ENCODE measurements at places on chromosomes 16 and 17.

GRCh38 chr16:73171901-73172240 lies 123.9 kb upstream of the ZFHX3 start:
- DNase-seq = no peak

DNA sequence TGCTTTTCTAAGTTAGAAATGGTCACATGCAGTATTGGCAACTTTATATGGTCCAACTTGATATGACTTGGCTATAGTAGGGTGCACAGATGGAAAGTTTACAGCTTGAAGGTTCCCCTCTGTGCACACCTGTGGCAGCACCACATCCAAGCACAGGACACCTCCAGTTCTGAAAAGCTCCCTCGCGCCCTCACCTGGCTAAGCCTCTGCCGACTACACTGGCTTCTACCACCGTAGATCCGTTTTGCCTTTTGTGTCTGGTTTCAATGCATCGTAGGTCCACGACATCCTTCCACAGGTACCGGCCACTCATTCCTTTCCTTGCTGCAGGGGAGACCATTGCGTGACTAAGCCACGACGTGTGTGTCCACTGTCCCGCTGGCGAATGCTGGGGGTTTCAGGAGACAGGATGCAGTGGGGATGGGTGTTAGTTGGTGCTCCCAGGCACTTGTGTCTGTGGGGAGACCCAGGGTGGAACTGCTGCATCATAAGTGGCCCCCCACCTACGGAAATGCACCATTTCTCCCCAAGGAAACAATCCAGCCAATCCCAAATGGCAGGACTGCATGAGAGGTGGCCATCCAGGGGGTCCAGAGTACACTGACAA lies 4.9 kb upstream of the RASD1 start:
- no peak for DNase-seq

GRCh38 chr17:39231091-39231561 lies 5.4 kb upstream of the STAC2 start:
- DNase-seq = no peak

DNA sequence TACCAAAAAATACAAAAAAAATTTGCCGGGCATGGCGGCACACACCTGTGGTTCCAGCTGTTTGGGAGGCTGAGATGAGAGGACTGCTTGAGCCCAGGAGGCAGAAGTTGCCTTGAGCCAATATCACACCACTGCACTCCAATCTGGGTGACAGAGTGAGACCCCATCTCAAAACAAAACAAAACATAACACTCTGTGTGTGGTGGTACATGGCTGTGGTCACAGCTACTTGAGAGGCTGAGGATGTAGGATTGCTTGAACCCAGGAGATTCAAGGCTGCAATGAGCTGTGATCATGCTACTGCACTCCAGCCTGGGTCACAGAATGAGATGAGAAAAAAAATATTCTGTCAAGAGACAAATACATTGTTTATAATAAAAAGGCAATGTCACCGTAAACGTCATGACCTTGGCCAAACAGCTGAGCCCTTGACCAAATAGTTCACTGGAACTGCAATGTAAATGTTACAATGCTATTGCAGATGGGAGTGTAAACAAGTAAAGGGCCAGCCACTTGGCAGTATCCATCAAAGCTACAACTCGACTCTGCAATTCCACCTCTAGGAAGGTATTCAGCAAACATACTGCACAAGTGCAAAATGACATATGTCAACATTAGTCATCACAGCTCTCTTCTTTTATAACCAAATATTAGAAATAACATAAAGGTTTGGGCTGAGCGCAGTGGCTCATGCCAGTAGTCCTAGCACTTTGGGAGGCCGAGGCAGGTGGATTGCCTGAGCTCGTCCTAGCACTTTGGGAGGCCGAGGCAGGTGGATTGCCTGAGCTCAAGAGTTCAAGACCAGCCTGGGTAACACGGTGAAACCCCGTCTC lies 16.9 kb downstream of the EARS2 start:
- DNase-seq = no peak

- no peak for DNase-seq
Observed at GRCh38 chr17:55677446-55677845, 45.2 kb downstream of the TMEM100 start.

DNA sequence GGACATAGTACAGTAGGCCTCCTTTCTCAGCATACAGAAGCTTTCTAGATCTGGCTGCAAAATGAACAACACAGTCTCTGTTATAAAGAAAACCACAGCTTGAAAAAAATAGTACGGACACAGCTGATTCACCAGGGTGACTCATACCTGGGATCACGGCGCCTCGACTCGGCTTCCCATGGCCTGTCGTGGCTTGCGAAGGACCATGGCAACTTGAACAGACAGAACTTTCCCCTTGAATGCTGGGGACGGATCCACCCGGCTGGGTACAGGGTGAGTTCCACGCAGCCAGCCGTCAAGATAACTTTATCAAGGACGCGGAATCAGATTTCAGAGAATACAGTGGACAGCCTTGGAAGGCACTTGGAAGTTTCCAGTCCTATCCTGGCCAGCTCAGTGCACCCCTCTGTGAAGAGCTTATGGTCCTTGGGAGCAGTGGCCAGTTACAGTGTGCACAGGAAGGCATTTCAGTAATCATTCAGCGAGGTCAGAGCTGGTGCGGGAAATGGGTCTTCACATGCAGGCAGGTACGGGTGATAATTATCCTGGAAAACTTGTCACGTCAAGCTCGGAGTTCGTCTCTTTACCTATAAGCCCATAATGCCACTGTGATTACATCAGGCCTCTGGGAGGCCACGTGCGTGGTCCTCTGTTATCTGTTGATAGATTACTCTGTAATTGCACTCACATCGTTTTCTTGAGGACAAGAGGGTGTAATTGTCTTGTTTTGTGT lies 57.9 kb upstream of the MAF start:
- DNase-seq = no peak

DNA sequence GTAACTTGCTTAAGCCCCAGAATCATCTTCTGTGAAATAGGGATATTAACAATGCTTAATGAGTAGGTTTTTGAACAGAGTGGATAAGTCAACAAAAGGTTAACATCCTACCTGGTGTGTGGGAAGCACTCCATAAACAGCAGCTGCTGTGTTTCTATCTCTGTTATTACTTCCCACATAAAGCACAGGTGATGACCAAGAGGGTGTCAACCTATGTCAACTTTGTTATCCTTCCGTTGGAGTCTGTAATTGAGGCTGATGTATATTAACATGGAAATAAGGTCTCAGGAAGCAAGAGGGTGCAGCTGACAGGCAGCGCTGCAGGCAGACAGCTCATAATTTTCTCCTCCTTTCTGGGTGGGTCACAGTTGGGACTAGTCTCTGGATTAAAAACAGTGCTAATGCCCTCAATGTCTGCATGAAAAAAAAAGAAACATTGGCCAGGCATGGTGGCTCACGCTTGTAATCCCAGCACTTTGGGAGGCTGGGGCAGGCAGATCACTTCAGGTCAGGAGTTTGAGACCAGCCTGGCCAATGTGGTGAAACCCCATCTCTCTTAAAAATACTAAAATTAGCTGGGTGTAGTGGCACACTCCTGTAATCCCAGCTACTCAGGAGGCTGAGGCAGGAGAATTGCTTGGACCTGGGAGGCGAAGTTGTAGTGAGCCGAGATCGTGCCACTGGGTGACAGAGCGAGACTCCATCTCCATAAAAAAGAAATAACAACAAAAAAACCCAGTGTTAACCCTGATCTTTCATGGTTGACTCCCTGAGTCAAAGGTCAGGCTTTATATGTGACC lies 269.6 kb downstream of the SNX29 start:
- DNase-seq = no peak

DNA sequence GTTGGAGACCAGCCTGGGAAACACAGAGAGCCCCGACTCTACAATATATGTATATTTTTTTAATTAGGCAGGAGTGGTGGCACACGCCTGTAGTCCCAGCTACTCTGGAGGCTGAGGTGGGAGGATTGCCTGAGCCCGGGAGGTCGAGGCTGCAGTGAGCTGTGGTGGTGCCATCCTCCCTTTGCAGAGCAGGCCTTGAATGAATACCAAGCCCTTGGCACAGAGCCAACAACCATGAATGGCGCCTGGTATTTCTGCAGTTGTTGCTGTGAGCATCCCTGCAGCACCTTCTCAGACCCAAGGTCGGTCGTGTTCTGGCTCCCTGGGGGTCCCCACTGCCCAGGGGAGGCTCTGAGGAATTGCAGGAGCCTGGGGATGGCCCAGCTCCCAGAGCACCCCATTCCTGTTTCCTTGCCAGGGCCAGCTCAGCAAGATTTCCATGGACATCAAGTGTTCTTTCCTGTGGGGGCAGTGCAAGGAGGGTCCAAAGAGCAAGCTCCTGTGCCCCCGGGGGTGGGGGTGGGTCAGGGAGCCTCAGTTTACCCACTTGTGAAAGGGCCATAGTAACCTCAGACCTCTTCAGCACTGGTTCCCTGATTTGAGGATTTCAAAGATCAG lies 25.6 kb upstream of the RMI2 start:
- no peak for DNase-seq

DNA sequence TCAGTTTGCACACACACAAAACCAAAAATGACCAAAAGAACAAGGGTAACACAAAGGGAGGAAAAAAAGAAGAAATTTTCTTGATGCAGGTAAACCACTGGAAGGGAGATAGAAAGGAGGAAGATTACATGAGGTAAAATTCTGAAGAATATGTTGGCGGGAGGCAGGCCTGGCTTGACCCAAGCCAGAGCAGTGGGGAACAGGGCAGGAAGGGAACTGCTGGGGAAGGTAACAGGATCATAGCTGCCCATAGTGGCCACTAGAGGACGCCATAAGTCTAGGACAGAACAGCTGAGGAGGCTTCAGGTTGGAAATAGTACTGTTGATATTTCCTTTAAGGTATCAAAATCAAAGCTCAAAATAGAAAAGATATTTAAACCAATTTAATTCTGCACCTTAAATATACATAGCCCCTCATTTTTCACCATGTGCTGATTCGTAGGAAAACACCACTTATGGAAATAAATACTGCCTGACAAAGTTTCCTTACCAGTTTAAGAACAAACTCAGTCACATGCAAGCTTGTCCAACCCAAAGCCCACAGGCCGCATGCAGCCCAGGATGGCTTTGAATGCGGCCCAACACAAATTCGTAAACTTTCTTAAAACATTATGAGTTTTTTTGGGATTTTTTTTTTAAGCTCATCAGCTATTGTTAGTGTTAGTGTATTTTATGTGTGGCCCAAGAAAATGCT lies 15.5 kb downstream of the VPS35 start:
- DNase-seq = peak; percentile 40

GRCh38 chr17:67403065-67403464 lies 26.0 kb downstream of the PITPNC1 start:
- no peak for DNase-seq

GRCh38 chr17:36665417-36665816 lies 64.0 kb downstream of the MRM1 start:
- DNase-seq = no peak

GRCh38 chr17:29043539-29044145 lies 701 bp downstream of the PIPOX start:
- DNase-seq = no peak

DNA sequence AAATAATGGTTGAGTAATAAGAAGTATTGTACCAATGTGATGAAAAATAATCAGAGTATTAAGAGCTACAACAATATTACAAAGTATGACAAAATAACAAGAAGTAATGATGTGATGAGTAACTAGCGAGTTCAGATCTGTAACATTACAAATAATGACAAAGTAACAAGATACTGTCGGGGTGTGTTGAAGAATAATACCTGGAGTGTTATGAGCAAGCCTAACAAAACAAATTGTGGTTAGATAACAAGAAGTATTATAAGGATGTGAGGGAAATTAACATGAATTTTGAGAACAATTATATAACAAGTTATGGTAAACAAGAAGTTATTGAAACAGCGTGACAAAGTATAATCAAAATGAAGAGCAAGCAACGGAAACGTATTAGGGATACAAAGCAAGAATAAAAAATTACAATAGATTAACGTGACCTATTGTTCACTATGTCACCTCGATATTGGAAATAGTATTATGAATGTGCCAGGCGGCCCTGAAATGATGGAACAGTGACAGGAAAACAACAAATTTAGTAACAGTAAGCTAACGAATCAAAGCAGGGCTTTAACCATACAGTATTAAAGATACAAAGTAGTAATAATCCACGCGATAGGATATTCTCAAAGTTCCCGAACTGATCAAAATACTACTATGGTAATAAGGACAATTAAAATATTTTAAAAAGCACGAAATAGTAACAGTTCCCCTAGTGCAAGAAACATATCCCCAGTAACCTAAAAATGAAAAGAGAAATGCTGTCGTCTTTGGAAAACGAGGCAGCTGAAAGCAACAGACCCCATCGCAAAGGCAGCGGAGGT lies 1.6 kb downstream of the TBX4 start:
- DNase-seq = no peak

DNA sequence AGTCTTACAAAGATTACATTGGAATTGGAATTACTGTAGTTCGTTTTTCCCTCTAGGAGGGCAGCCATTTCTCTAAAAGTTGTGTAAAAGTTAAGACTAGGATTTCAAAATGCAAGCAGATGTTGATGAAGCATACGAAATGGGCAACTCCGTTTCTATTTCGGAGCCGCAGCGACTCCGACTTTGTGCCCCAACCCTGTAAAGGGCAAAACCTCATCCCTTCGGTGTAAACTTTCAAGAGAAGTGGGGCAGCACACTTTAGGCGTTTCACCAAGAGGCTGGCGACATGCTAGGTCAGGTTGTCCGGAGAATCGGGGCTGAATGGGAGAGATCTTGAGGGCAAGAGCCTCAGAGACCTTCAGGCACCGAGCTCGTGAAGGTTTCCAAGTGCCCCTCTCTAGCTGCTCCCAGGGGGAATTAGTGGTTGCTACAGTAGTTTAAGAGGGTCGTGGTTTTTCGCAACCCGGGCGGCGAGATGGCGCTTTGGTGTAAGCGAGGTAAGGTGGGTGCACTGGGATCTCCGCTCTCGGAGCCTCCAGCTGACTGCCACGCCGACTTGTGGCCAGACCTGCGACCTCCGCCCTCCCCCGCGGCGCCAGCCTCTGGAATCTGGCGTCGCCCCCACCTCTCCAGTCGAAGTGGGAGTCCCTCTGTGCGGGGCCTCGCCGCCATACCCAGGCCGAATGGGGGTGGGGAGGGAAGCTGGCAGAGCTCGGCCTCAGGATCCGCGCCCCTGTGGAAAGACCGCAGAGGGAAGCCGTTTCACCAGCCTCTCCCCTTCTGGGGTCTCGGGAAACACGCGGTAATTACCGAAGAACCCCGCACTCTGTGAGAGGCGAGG lies 1.0 kb upstream of the HEXIM2 start:
- DNase-seq = no peak

GRCh38 chr16:832652-833336 lies 32.3 kb upstream of the GNG13 start:
- no peak for DNase-seq

GRCh38 chr16:8729779-8730334 lies 55.4 kb downstream of the ABAT start:
- DNase-seq = no peak
